Activated naive CD8-positive, alpha-beta T cell treated with anti-CD3 and anti-CD28 coated beads, Interleukin-2, amount 10 ng/mL, durations not matched to agents 7 days and 5 days (primary cell): ENCODE measurements at places on chromosomes 11 and 22. TPM values are rescaled to one million over a fixed set of nuclear protein-coding genes. Genes with fewer than 3 reads are reported as not detected.

The CCDC34 gene
- total RNA-seq = 15.9 TPM

The OR10D3 gene
- not detected for total RNA-seq

DNA sequence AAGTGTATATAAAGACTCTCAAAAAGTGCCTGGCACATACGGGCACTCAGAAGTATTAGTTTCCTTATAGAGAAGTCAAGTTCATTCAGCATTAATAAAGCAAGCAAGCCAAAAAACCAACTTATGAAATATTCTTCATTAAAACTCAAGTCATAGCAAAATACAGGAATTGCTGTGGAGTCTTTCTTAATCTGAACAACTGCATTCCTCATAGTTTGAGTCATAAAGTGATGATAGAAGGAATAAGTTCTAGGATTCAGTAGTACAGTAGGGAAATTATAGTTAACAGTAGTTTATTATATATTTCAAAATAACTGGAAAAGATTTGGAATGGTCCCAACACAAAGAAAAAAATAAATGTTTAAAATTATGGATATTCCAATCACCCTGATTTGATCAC, 200.3 kb downstream of the C11orf91 start:
- no peaks in the 10 kb centered on the region for H3K36me3 ChIP-seq
- H3K4me1 ChIP-seq = no peaks in the 10 kb centered on the region
- no peak overlapping the region for H3K4me3 ChIP-seq
- no peak for DNase-seq

DNA sequence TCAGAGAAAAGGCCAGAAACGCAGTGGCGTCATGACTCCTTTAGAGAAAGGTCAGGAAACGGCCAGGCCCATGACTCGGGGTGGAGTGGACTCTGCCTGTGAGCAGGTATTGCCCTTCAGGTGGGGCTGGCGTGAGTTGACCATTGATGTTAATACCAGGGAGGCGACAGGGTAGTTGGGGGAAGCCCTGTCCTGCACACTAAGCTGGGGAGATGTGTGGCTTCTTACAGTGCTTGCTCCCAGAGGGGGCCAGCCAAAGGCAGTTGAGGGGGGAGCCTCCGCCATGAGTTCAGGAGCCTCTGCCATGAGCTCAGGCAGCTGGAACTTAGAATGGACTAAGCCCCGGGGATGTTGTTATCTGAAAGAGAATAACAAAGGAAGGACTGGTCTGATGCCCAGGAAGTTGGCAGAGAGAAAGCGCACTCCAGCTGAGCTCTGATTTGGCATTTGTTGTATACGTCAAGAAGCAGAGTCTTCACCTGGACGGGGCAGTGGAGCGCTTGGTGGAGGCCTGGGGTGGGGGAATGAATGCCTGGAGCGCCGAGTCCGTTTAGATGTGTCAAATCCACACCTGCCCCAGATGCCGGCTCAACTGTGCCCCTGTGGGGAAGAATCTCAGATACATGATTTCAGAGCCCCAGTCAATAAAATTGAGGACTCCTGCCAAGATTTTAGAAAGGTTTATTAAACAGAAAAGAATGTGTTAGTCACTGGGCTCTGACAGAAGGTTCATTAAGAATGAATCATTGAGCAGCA, 222.5 kb downstream of the TBC1D22A start:
- no peak overlapping the region for H3K4me3 ChIP-seq
- H3K36me3 ChIP-seq = peaks cover 15% of the 10 kb centered on the region
- H3K27me3 ChIP-seq = no peaks in the 10 kb centered on the region
- no peak for DNase-seq
- H3K27ac ChIP-seq = no peak overlapping the region
- H3K4me1 ChIP-seq = peaks cover 3% of the 10 kb centered on the region

GRCh38 chr11:28757725-28758515, 649.7 kb downstream of the METTL15 start:
- no peak overlapping the region for H3K27ac ChIP-seq
- H3K27me3 ChIP-seq = no peaks in the 10 kb centered on the region
- H3K4me1 ChIP-seq = no peaks in the 10 kb centered on the region

The RAG2 gene
- not detected for total RNA-seq

GRCh38 chr22:24247564-24248344, 2.9 kb upstream of the GGT5 start:
- no peaks in the 10 kb centered on the region for H3K36me3 ChIP-seq
- DNase-seq = peak; percentile 74
- no peaks in the 10 kb centered on the region for H3K27me3 ChIP-seq
- peak overlapping the region; percentile 64 for H3K27ac ChIP-seq

The IGF2 gene
- not detected for total RNA-seq

The MOGAT2 gene
- not detected for total RNA-seq

The CD248 gene
- total RNA-seq = 80.3 TPM

DNA sequence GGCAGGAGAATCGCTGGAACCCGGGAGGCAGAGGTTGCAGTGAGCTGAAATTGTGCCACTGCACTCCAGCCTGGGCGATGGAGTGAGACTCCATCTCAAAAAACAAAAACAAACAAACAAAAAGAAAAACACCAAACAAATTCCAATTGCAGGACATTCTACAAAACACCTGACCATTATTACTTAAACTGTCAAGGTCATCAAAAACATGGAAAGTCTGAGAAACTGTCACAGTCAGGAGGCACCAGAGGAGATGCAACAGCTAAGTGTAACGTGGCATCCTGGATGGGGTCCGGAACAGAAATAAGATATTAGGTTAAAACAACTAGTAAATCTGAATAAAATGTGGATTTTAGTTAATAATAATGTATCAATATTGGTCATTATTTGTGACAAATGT, 914 bp upstream of the DNAJB13 start:
- no peak overlapping the region for H3K27ac ChIP-seq
- no peak overlapping the region for H3K4me3 ChIP-seq
- no peak for DNase-seq
- no peaks in the 10 kb centered on the region for H3K36me3 ChIP-seq
- peaks cover 5% of the 10 kb centered on the region for H3K4me1 ChIP-seq
- H3K27me3 ChIP-seq = peaks cover 5% of the 10 kb centered on the region

DNA sequence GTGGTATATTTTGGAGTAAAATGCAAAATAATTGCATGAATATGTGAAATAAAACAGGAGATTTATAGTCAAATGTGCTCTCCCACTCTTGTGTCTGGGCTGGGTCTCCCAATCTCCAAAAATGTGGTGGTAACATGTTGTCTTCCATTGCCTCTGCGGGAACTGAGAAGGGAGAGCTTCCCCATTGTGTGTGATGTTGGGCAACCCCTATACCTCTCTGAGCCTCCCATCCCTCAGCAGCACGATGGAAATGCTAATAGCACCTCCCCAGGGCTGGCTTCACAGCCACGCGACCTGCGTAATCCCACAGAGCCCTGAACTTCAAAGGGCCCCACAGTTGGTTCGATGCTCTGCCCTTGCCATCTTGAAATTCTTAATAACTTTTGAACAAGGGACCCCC, 72.0 kb downstream of the TP53I11 start:
- no peaks in the 10 kb centered on the region for H3K36me3 ChIP-seq
- H3K27ac ChIP-seq = no peak overlapping the region
- no peak overlapping the region for H3K4me3 ChIP-seq
- peaks cover 4% of the 10 kb centered on the region for H3K27me3 ChIP-seq

- peak overlapping the region; percentile 32 for H3K27ac ChIP-seq
- no peak overlapping the region for H3K4me3 ChIP-seq
Observed at GRCh38 chr22:37177755-37178154, 10.3 kb downstream of the C1QTNF6 start.
